ENCODE measurements at places on chromosomes 1 and 21.

DNA sequence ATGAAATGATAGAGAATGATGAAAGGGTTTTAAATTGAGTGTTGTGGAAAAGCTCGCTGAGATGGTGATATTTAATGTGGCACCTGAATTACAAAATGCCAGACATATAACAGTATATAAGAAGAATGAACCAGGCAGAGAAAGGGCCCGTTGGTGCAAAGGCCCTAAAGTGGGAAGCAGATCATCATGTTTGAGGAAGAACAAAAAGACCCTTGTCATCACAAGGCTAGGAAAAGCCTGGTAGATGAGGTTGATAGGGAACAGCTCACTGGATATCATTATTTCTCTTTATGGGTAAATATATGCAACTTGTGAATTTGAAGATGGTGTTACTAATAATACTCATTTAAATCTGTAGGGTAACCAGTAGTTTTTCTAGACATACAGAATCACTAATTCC lies 11.0 kb downstream of the RAP1A start:
- no peak for DNase-seq

DNA sequence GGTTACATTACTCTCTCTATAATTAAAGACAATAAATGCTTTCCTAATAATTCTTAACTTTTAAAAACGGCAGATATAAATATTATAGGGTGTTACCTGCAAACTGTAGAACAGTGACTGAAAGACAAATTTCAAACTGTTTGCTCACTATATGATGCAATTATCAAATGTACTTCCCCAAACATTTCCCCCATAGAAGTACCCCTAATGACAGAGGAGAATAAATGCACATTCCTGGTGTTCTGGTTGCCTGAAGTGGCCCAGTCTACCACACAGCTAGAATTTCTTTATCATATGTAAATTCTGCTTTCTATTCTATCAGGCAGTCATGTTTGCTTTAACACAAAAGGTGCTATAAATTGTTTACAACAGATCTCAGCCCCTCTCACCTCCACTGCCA lies 70.4 kb downstream of the VAV3 start:
- no peak for DNase-seq

GRCh38 chr1:206544562-206545257 lies 37.4 kb downstream of the RASSF5 start:
- peak; percentile 75 for DNase-seq

GRCh38 chr1:153795330-153795837 lies 20.2 kb downstream of the SLC27A3 start:
- DNase-seq = no peak

- DNase-seq = no peak
Measured at GRCh38 chr1:78055565-78056132, 9.9 kb downstream of the GIPC2 start.

DNA sequence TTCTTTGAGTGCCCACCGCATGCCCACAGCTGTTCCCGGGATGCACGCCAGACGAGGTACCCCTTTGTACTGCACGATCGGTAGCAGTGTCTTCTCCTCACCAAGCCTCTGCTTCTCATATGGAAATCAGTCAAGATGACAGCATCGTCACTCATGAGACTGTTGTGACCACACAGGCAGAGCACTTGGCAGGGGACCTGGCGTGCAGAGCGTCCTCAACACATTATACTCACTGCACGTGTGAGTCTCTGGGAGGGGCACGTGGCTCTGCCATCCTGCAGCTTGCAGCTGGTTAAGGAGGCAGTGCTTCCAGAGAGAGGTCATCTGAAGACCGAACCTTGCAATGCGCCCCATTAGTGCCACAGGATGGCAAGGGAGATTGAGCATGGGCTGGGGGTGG lies 266.8 kb downstream of the NPHP4 start:
- no peak for DNase-seq

DNA sequence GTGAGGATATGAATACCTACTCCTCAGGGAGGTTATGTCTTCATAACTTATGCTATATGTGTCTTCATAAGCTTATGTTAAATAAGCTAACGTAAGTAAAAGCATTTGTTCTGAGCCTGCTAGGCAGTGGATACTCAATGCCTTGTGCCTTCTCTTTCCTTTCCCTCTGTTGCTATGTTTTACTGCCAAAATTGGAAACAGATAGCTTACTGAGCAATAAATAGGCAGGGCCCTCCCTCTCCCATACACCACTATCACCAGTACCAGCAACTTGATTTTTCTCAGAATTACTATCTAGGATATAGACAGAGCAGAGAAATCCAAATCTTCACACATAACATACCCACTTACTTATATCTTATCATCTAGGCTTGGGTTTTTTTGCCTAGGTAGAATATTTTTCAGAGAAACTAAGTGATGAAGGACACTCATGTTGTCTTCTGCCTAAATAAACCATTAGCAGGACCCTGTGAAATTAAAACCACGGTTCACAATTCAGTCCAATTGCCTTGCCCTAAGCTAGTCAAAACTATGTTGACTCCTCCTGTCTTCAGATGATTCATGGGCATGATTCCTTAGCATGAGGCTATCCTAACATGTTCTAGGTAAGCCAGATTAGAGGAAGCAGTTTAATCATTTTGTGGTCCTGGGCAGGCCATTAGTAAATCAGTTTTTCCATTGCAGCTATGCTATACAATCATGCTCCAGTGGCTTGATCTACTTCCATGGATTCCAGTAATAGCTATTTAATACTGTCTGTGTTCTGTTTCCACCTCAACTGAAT lies 15.9 kb upstream of the LRRC8C start:
- no peak for DNase-seq

- DNase-seq = no peak
Measured at GRCh38 chr1:228381356-228381755, 25.3 kb downstream of the TRIM11 start.

DNA sequence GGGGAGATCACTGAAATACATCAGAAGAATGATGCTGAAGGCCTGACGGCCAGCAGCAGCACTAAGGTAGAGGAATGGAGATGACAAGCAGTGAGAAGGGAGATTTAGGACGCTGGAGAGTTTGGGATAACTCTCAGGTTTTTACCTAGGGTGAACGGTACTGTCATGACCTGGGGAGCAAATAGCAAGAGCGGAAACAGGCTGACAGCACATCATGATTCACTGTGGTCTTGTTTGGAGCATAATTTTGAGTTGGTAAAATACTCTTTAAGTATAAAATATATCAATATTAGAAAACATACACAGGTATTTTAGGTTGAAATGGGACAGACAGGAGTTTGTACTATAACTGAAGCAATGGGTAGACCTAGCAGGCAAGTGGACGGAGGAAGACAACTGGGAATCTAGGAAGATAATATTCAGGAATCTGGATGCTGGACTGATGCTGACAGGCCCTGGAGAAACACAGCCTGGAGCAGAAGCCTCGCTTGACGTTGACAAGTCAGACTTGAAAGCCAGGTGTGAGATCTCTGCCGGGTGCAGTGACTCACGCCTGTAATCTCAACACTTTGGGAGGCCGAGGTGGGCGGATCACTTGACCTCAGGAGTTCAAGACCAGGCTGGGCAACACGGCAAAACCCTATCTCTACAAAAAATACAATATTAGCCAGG lies 33.3 kb downstream of the ALG14 start:
- DNase-seq = no peak

- no peak for DNase-seq
Measured at GRCh38 chr1:13805431-13805830, 105.4 kb downstream of the PRDM2 start.

- peak; percentile 97 for DNase-seq
Measured at GRCh38 chr1:115545791-115546733, 95.7 kb upstream of the VANGL1 start.

GRCh38 chr1:25624156-25624555 lies 7.6 kb downstream of the MAN1C1 start:
- no peak for DNase-seq

- DNase-seq = no peak
Measured at GRCh38 chr1:179031855-179032513, 6.3 kb downstream of the FAM20B start.

GRCh38 chr1:7967196-7967595 lies 5.7 kb downstream of the PARK7 start:
- no peak for DNase-seq

- no peak for DNase-seq
Measured at GRCh38 chr1:156796340-156797097, 20.1 kb downstream of the SH2D2A start.

- DNase-seq = no peak
Measured at GRCh38 chr1:37068260-37068659, 33.9 kb upstream of the GRIK3 start.

DNA sequence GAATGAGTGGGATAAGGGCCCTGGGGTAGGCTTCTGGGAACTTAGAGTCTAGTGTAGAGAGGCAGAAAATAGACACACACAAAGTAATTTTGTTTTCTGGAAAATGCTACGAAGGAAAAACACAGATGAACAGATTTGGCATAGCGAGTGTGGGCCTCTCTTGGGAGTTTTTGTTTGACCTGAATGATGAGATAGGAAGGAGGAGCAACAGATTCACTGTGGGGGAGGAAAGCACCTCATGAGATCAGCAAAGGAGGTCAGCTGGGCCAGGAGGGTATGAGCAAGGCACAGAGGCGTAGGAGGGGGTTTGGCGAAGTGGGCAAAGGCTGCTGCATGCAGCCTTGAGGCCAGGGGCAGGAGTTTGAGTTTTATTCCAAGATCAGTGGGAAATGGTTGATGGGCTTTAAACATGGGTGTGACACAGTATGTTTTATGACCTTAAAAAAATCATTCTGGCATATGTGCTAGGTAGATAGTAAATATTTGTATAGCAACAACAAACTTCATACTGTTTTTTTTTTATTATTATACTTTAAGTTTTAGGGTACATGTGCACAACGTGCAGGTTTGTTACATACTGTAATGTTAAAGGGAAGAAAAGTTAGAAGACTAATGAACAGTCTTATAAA lies 57.9 kb downstream of the FGGY start:
- no peak for DNase-seq

DNA sequence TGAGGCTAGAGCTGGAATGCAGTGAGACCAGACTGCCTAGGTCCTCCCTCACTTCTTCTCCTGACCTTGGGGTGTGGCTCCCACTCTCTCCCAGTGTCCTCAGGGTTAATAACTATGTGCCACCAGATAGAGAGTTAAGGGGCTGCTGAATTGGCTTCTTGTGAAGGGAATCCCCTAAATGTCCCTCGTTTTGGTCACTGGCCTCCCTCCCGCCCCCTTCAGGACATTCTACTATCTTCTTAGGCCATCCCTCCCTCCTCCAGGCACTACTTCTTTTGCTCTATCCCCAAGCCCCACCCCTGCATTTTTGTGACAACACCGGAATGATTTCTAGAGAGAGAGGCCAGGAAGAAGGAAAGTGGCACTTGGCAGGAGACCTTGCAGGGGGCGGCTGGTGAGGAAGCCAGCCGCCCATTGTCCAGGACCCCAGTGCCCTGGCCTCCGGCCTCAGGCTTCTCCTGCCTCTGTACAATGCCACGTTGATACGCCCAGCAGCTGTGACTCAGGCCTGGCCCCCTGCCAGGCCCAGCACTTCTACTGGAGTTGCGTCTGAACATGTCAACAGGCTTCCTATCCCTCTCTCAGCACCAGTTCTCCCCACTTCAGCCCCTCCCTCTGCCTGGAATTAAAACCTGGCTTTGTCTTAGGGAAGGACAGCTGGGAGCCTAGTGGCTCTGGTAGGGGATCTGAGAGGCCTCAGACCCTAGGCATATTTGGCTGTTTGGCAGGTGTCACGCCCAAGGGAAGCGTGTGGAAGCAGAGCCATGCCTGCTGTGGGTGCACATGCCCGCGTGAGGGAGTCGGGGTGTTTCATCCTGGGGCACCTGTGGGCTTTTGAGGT lies 9.1 kb downstream of the LMNA start:
- DNase-seq = peak; percentile 99

DNA sequence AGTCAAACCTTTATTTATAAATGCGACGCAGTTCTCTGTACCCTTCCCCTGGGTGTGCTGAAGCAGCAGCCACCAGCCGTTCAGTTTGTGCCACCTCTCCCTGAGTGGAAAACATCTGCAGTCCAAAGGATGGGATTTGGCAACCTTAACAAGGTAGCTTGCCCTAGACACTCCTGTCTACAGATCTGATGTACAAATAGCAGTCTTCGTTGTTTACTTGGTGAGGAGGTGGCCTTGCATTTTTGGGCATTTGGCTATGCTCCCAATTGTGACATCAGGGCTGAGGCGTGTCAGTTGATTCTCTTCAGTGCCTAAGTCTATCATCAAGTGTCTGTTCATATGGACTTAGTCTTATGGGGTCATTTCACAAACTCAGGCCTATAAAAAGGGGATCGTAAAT lies 59.8 kb downstream of the KDM1A start:
- no peak for DNase-seq

- peak; percentile 30 for DNase-seq
Measured at GRCh38 chr21:29318354-29318753, 19.6 kb downstream of the BACH1 start.

DNA sequence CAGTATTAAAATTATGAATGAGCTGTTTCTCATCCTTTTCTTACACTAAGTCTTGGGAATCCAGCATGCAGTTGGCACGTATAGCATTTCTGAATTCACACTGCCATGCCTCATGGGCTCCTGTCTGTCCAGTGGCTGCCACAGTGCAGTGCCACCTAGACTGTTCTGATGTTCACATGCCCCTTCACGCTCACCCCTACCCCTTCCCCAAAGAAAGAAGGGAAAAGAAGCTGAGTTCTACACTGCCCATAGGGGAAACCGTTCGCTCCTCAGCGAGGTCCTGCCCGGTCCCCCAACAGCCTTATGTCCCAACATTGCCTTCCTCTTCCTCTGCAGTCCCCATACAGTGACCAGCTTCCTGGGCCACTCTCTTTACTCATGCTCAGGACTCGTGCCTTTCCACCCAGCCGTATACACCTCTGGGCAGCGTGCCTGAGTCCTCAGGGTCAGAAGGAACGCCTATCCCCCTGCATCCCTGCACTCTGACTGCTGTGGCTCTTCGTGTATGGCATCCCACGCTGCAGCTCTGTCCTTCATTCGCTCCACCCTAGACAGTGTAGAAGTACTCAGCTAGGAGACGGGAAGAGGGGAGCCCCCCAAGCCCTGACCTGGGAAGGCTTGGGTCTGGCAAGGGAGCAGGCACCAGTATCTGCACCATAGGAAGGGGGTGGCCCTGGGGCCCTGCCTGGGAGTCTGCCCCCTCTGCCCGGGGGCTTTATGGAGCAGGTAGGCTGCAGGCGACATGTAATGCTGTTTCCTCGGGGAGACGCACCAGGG lies 24.1 kb upstream of the ARF1 start:
- DNase-seq = no peak

All from astrocyte of the hippocampus (primary cell).